Stimulated activated CD4-positive, alpha-beta T cell treated with anti-CD3 and anti-CD28 coated beads, Interleukin-12 subunit alpha, Interleukin-12 subunit beta, amount 100 ng/mL, for 24 hours (primary cell): ENCODE measurements at places on chromosomes 5 and 9.

GRCh38 chr9:124752967-124753366 is 18.1 kb downstream of the NR6A1 start:
- no peak for DNase-seq

- DNase-seq, result no peak
Observed at GRCh38 chr5:95110118-95110517, 174.8 kb downstream of the MCTP1 start.

- DNase-seq, result no peak
Observed at GRCh38 chr5:134584662-134585061, 48.0 kb downstream of the SAR1B start.

- no peak for DNase-seq
Observed at GRCh38 chr5:36683821-36684434, 77.5 kb downstream of the SLC1A3 start.

GRCh38 chr5:172773481-172774469 is 2.8 kb upstream of the DUSP1 start:
- DNase-seq, result no peak

GRCh38 chr5:116025866-116026265 is 6.4 kb upstream of the ARL14EPL start:
- DNase-seq, result no peak

GRCh38 chr5:172441262-172441751 is 13.0 kb downstream of the SH3PXD2B start:
- DNase-seq, result no peak

DNA sequence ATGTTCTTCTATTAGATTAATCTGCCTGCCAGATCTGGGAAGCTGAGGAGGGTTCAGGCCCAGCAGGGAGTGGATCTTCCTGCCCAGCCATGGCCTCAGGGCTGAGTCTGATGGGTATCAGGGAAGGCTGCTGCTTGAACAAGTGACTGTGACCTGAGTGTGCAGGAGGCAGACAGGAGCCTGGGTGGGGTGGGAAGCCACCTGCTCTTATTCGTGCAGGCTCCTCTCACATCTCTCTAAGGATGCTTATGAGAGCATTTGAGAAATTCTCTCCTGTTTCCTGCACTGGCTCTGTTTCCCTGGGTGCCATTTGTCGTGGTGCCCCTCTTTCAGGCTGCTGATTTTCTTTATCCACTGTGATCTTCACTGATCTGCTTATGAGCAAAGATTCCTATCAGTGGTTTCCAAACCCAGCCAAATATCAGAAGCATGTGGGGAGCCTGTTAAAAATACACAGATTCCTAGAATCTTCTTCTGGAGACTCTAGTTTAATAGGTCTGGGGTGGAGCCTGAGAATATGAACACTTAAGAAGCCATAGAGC is 2.1 kb downstream of the RGS3 start:
- no peak for DNase-seq

DNA sequence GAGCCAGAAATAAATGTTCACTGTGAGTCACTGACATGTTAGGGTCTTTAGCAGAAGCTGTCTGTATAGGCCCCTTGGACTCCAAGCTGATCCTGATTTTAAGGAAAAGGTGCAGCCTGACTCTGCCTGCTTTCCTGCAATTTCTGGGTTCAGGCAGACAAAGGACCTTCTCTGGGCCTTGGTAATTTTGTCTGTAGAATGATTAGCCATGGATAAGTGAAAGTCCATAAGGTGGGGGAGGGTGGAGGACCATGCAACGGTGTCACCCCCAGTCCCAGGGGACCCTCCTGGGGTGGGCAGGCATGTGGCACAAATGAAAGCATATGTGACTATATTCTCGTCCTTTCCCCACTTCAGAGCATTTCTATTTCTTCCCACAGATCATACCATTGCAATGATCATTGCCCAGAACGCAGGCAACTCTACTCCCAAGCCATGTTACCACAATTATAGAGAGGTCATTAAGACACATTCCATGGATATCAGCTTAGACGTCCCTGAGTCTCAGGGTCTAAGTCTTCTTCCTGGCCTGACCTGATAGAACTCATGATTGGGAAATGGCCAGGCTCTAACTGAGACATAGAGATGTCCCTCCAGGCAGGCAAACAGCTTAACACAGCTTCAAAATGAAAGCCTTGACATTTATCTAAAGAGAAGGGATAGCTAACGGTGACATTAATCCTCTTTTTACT is 157.9 kb upstream of the ALDH1B1 start:
- DNase-seq, result no peak

GRCh38 chr9:72734631-72735030 is 213.2 kb downstream of the TMC1 start:
- DNase-seq, result no peak

DNA sequence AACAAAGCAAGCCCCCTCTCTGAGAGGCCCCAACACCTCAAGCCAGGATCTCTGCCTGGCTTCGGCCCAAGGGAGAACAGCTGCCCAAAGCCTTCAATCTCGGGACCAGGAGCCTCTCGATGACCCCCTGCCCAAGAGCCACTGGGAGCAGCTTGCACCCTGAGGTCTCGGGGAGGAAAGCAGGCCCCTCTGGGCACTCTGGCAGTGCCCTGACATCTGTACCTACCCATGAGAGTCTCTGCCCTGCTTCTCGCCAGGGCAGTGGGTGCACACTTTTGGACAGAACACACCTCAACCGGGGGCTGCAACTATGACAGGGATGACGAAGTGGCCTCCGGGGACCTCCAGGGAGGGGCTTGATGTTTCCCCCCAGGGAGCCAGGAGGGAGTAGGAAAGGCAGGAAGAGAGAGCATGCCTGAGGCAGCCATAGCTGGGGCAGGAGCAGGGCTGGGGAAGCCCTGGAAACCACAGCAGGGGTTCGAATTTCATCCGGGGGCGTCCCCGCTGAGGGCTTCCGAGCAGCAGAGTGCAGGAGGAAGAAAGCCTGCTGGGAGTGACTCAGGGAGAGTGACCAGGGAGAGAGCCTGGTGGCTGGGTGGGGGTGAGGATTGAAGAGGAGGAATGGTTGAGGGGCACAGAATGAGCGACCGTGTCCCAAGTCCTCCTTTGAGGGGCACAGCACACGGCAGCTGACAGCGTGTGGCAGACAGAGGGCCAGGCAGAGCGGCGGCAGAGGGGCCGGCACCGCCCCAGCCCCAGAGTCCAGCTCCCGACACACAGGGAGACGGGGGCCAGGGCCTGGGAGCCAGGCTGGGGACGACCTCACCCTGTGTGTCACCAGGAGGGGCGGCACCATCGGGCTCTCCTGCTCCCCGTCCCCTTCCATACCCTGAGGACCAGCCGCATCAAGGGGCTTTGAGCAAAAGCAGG is 1.8 kb downstream of the LPCAT1 start:
- no peak for DNase-seq

DNA sequence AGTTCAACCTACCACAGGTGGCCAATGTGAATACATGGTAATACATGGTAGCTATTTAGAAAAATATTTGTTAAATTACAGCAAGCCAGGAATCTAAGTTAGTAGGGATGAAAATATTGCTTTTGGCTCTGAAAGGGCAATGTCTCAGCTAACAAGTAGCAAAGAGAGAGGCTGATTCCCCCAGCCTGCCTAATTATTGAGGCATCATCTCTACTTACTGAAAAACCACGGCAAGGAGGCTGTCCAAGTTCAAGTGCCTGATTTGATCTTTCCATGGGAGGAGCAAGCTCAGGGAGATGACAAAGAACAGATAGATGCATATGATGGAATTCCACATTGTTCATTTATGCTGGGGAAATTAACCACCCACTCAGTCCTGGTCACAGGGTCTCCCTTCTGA is 28.7 kb upstream of the UBTD2 start:
- no peak for DNase-seq

- DNase-seq, result no peak
Observed at GRCh38 chr5:127186657-127187056, 103.9 kb upstream of the MEGF10 start.

- no peak for DNase-seq
Observed at GRCh38 chr5:101284736-101285375, 381.8 kb upstream of the ST8SIA4 start.

- DNase-seq, result no peak
Observed at GRCh38 chr5:64659289-64659688, 31.0 kb upstream of the SHISAL2B start.

- DNase-seq, result no peak
Observed at GRCh38 chr9:138121438-138122050, 244.0 kb downstream of the CACNA1B start.

DNA sequence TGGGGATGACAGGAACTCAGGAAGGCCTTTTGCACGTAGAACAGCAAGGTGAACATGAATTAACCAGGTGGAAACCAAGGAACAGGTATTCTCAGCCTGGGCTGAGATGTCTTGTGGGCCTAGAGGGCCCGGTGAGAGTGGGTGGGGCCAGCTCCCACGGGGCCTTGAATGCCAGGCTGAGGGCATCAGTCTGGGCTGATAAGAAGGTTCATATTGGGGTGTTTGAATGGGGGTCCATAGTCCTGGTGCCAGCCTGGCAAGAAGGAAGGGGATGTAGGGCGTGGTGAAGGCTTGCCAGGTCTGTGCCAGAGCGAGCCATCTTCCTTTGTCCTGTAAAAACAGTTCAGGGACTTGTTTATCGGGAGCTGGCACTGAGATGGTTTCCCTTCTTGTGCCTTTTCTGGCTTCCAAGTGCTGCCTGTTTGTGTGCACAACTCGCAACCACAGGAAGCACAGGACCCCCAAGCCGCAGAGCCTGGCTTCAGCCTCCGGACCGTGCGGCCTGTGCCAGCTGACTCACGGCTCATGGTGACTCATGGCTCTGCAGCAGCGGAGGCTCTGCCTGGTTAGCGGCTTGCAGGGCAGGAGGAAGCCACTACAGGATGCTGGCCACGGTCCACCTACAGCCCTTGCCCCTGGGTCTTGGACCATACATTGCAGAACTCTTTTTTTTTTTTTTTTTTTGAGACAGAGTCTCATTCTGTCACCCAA is 2.4 kb downstream of the CARD19 start:
- no peak for DNase-seq

DNA sequence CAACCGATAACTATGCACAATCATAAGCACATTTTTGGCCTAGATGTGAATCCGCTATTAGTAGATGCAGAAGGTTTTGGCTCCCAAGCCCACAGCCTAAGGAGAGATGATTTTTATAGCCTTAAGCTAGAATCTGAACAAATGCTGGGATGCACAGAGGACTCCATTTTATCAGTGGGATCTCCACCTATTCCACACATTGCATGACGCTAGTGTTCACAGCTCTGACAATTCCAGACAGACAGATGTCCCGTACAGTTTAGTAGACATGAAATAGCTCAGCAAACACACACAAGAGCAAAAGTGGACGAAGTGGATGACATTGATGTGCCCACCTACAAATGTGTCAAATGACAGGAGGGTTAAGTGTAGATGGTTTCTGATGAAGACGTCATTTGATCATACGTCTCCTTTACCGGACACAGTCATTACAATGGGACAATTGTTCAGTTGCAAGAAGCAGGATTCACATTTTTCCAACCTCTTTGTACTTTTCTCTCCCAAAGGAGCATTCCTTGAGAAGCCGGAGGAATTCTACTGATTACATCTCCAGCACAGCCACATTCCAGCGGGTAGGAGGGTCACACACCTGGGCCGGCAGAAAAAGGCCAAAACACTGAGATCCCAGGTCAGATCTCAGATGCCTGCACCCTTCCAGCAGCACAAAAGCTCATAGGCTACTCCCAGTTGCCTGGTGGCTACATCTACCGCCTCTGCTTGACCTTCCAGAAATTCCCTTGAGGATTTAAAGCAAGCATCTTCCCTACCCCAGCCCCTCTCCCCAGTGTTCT is 202.4 kb downstream of the SLIT3 start:
- no peak for DNase-seq

DNA sequence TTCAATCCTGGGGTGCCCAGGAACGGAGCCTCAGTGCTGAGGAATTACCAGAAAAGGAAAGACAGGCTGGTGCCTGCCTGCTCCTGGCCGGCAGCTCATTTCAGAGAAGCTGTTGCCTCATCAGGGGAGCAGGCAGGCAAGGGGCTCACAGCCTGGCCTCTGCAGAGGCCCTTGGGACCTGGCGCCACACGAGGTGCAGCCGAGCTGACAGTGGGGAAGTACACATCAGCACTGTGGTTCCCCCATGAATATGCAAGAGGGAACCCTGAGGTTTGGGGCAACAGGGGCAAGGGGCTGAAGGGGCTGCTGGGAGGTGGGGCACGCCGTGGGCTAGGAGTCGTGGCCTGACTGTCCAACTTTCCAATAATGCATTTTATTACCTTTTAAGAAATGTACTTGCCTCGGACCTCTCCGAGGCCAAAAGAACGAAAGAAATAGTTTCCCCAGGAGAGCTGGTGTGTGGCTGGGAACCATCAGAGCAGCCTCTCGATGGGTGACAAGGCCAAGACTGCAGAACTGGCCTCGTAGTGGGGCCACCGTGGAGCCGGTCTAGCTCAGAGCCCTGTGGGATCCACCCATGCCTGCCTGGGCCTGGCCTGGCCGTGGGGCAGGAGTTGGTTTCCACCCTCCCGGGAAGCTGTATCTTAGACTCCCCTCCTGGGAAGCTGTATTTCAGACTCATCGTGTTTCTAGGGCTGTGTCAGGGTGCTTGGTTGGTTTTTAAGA is 198.6 kb downstream of the PAX5 start:
- no peak for DNase-seq

DNA sequence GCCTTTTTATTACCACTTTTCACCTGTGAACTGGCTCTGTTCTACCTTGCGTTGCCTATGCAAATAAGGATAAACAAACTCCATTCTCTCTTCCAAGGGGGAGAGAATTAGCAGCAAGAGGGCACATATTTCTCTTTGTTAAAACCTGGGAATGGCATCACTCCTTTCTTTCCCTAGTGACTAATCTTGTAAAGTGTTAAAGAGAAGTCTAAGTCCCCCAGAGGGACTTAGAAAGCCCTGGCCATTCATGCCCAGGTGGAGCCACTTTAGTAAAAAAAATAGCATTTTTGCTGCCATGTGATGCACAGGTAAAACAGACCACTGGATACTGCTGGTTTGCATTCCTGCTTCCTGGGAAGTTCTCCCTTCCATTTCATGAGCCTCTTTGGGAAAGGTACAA is 148.4 kb downstream of the MAN2A1 start:
- no peak for DNase-seq

- DNase-seq, result no peak
Observed at GRCh38 chr5:174239718-174240117, 194.2 kb downstream of the NSG2 start.

DNA sequence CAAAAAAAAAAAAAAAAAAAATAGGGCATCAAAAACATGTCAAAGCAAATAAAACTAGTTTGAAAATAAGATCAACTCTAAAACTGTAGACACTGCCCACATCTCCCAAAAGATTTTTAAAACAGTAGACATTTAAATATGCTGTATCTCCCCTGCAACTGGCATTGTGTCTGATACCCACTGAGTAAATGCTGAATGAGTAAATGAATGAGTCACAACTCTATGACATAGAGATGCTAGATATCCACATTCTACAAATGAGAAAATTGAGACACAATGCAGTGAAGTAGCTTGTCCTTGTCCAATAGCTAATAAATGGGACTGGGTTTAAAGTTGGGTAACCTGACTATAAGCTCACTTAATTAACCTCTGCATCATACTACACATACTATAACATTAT is 14.1 kb upstream of the MAP1B start:
- DNase-seq, result no peak

- DNase-seq, result no peak
Observed at GRCh38 chr9:88378317-88378716, 9.9 kb upstream of the SPIN1 start.

- no peak for DNase-seq
Observed at GRCh38 chr9:121576281-121577075, 75.0 kb upstream of the DAB2IP start.

- no peak for DNase-seq
Observed at GRCh38 chr9:129163753-129164152, 14.3 kb downstream of the IER5L start.
